ENCODE measurements at places on chromosomes 6 and 20.

- no peaks in the 10 kb centered on the region for H3K27me3 ChIP-seq
- no peak for DNase-seq
- peaks cover 11% of the 10 kb centered on the region for H3K4me1 ChIP-seq
- H3K27ac ChIP-seq = no peak overlapping the region
- no peak overlapping the region for H3K4me3 ChIP-seq
These were observed 157.6 kb downstream of the NFATC2 start for GRCh38 chr20:51384875-51385274.

DNA sequence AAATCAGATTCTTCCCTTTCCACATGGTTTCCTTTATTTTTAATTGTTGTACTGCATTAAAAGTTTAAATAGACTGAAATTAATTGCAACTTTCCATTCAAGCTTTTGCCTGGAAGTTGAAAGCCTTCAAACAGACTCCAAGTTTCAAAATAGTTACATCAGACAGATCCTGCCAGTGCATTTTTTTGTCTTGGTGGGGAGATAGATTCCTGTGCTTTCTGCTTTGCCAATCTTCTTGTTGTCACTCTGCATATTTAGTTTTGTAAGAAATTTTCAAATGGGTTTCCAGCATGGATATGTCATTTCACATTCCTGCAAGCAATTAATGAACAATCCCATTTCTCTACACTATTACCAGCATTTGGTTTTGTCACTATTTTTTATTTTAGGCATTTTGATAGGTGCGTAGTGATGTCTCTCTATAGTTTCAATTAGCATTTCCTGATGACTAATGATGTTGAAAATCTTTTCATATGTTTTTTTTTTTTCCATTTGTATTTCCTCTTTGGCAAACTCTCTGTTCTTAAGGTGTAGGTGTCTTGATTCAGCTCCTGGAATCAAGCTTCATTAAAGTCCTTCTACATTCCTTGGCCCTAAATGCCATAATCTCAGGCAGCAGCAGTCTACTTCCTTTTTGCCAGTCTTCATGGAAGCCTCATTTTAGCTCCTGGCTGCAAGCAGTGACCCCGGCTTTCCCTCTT lies 40.5 kb downstream of the SCP2D1 start:
- H3K4me3 ChIP-seq = no peak overlapping the region
- DNase-seq = no peak
- no peaks in the 10 kb centered on the region for H3K36me3 ChIP-seq
- peaks cover 2% of the 10 kb centered on the region for H3K4me1 ChIP-seq

- no peaks in the 10 kb centered on the region for H3K4me1 ChIP-seq
- no peak for DNase-seq
- no peaks in the 10 kb centered on the region for H3K36me3 ChIP-seq
- H3K27ac ChIP-seq = no peak overlapping the region
- no peaks in the 10 kb centered on the region for H3K27me3 ChIP-seq
These were observed 1.7 kb downstream of the SHLD1 start for GRCh38 chr20:5751856-5752255.

DNA sequence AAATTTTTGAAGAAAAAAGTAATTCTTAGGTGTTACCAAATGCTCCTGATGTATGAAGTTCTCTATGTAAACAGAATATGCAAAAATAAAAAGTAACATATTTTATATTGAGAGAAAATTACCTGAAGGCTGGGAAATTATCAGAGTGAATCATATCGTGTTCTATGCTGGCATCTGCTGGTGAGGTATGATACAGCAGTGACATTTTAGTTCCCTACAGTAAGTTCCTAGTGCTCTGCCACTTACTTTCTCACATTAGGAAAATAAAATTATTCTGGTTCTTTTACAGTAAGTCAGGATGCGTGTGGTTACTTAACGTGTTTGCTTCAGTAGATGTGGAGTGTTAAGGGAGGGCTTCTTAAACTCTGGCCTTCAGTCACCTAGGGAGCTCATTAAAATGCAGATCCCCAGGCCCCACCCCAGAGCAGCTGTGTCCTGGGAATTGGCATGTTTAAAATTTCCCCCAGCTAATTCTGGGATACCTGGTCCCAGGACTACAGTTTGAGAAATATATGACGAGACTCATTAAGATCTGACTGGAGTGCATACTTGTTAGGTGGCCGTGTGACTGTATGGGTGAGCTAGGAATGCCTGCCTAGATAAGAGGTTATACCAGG lies 3.2 kb downstream of the ACTR5 start:
- no peak overlapping the region for H3K27ac ChIP-seq
- peaks cover 2% of the 10 kb centered on the region for H3K27me3 ChIP-seq
- no peak for DNase-seq
- H3K4me1 ChIP-seq = peaks cover 3% of the 10 kb centered on the region
- peaks cover 16% of the 10 kb centered on the region for H3K36me3 ChIP-seq
- no peak overlapping the region for H3K4me3 ChIP-seq

DNA sequence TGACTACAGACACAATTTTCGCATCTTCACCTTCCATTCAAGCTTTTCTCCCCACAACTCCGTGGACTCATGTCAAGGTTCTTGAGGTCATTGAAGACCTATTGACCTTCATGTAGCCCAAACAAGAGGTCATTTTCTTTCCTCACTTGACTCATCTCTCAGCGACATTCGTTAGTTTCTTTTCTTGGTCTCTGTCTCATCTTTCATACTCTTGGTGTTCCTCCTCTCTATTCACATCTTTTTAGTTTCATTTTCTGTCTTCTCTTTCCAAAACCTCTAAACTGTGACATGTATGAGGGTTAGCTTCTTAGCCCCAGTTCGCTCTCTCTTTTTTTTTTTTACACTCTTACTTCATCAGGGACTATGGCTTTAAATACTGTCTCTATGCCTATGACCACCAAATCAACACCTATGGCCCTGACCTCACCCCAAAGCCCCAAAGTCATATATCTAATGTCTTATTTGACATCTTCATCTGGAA lies 128.6 kb upstream of the BACH2 start:
- H3K27ac ChIP-seq = no peak overlapping the region
- H3K27me3 ChIP-seq = no peaks in the 10 kb centered on the region

DNA sequence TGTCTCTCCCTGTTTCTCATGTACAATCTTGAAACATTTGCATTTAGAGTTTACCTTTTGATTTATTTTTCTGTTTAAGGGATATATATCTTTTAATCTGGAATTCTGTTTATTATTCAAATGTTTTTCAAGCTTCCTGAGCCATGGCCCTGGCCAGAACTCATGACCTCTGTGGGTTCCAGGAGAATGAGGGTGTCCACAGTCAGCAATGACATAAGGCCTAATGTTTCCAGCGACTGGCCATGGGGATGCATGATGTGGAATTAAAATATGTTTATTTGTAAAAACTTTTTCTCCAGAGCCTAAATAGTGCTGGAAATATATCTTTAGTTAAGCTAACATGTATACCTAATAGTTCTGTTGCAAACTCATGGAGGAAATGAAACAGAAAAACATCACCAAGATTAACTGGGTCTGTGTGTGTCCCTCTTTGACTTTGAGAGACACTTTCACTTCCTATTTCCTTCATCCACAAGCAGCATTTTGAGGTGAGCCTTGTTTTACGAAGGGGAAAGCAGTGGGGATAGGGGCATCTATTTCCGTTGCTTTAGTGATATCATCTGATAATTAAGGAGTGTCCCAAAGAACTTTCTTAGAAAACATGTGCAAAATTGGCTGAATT lies 87.6 kb downstream of the SMOC2 start:
- no peak for DNase-seq
- H3K27me3 ChIP-seq = no peaks in the 10 kb centered on the region
- H3K4me3 ChIP-seq = no peak overlapping the region
- H3K4me1 ChIP-seq = peaks cover 2% of the 10 kb centered on the region
- H3K27ac ChIP-seq = no peak overlapping the region

DNA sequence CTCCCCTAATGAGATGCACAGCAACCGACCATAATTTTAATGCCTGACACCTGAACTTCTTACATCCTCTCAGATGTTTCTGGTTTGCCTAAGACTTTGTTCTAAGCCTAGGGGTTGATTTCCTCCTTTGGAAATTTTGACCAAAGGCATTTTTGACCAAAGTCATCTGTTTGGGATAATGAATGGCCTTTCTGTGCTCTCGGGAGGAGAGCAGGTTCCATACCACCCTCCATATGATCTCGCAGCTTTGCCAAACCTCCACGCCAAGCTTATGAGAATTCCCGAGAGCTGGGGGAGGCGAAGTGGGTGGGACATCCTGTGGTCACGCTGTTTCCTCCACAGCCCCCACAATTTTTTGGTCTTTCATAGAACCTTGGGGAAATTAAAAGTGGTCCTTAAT lies 91.7 kb downstream of the SCML4 start:
- no peaks in the 10 kb centered on the region for H3K36me3 ChIP-seq
- no peak overlapping the region for H3K4me3 ChIP-seq
- H3K27ac ChIP-seq = no peak overlapping the region
- H3K27me3 ChIP-seq = no peaks in the 10 kb centered on the region

- H3K27me3 ChIP-seq = peaks cover 4% of the 10 kb centered on the region
- no peaks in the 10 kb centered on the region for H3K36me3 ChIP-seq
- no peak overlapping the region for H3K27ac ChIP-seq
- H3K4me3 ChIP-seq = peak overlapping the region; percentile 46
- H3K4me1 ChIP-seq = no peaks in the 10 kb centered on the region
- DNase-seq = no peak
These were observed 46.5 kb upstream of the SNAP25 start for GRCh38 chr20:10171864-10172751.

GRCh38 chr20:50629670-50630045 lies 61.7 kb downstream of the RIPOR3 start:
- H3K27me3 ChIP-seq = no peaks in the 10 kb centered on the region
- DNase-seq = no peak
- H3K36me3 ChIP-seq = no peaks in the 10 kb centered on the region
- peaks cover 6% of the 10 kb centered on the region for H3K4me1 ChIP-seq
- H3K4me3 ChIP-seq = no peak overlapping the region

GRCh38 chr6:24584382-24584720 lies 61.6 kb downstream of the KIAA0319 start:
- H3K36me3 ChIP-seq = no peaks in the 10 kb centered on the region
- 0 out of 2 replicates have a peak, but pooled peaks cover 2% of the 10 kb centered on the region for H3K4me1 ChIP-seq
- DNase-seq = no peak
- no peak overlapping the region for H3K27ac ChIP-seq
- no peak overlapping the region for H3K4me3 ChIP-seq

GRCh38 chr6:117540670-117541069 lies 58.2 kb downstream of the DCBLD1 start:
- no peak overlapping the region for H3K27ac ChIP-seq
- no peaks in the 10 kb centered on the region for H3K4me1 ChIP-seq

DNA sequence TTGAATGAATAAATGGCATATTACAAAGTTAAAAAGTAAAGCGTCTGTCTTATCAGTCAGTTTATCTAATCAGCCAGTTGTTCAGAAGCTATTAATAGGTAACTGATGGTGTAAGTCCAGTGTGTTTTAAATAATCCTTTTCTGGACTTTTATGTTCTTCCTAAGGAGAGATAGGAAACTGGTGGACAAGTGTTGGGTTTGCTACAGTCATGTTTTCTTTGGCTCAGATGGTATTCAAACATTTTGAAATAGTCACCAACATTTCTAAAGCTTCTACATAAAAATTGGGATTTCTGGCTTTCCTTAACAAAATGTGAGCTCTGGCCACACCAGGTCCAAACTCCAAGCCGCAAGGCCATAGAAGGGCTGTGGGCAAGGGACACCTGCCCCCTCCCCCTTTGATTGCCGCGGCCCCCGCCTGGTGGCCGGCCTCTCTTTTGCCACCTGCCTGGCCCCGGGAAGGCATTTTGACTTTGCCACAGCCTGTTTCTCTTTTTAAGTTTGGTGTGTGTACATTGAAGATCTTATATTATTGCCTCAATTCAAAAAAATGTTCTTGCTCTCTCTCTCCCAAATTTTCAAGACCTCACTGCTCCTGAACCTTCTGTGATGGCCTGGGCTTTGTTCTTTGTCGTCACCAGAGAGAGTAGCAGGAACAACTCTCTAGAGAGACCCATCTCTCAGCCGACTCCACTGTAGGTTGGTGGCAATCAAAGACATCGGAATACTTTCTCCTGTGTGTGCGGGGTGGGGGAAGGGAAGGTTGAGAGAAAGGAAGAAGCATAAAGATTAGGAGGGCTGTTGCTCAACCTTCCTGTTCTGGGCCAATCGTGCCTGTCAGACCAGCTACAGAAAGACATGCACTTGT lies 84.0 kb upstream of the ZNF217 start:
- no peak overlapping the region for H3K4me3 ChIP-seq
- no peak overlapping the region for H3K27ac ChIP-seq
- peaks cover 7% of the 10 kb centered on the region for H3K4me1 ChIP-seq
- no peaks in the 10 kb centered on the region for H3K27me3 ChIP-seq
- no peaks in the 10 kb centered on the region for H3K36me3 ChIP-seq

GRCh38 chr6:144149558-144149893 lies 791 bp upstream of the STX11 start:
- H3K27me3 ChIP-seq = peaks cover 30% of the 10 kb centered on the region
- H3K36me3 ChIP-seq = no peaks in the 10 kb centered on the region
- DNase-seq = no peak
- no peak overlapping the region for H3K27ac ChIP-seq
- H3K4me1 ChIP-seq = no peaks in the 10 kb centered on the region
- peak overlapping the region; percentile 80 for H3K4me3 ChIP-seq

DNA sequence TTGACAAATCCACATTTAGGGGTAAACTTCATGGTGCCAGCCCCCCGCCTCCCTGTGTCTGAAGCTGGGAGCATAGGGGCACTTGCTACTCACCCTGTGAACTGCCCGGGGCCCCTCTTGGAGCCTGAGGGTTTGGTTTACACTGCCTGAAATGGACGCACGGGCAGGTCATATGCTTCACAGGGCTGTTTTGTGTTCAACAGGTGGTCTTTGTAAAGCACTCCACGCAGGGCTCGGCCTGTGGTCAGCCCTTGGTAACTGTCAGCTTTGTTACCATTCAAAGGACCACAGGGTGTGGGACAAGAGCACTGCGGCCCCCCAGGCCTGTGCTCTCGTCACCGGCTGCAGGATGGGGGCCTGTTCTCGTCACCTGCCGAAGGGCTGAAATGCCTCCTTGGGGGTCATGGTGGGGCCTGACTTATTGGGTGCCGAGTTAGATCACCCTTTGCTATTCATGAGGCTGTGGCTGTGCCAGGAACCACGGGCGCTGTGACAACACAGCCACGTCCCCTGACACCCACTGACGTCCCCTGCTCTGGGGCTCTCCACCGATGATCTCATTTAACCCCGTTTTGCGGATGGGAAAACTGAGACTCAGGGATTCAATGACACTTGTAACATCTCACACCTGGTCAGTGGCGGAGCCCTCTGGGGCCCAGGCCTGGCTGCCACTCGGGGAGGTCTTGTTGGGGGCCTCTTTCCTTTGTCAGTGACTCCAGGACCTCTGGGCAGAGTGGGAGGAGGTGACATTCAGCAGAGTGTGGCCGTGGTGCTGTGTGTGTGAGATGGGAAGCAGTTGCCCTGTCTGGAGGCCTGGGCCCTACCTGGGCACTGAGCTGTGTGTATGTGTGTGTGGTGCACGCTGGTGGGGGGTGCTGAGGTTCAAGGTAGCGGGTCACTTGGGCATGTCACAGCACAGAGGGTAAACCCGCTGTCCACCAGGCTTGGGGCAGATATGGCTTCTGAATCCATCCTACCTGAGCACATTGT lies 24.9 kb downstream of the ZBP1 start:
- H3K27ac ChIP-seq = no peak overlapping the region
- no peaks in the 10 kb centered on the region for H3K4me1 ChIP-seq
- no peak overlapping the region for H3K4me3 ChIP-seq
- H3K27me3 ChIP-seq = no peaks in the 10 kb centered on the region
- no peak for DNase-seq

Data from H1 (cell line).